ENCODE measurements at places on chromosomes 13 and 19. TPM values are rescaled to one million over a fixed set of nuclear protein-coding genes. Genes with fewer than 3 reads are reported as not detected.

- H3K27me3 ChIP-seq: no peaks in the 10 kb centered on the region
- H3K4me3 ChIP-seq: no peak overlapping the region
- H3K36me3 ChIP-seq: no peaks in the 10 kb centered on the region
- DNase-seq: no peak
- no peak overlapping the region for H3K27ac ChIP-seq
- no peaks in the 10 kb centered on the region for H3K4me1 ChIP-seq
Observed at GRCh38 chr13:80755910-80756309, 415.0 kb upstream of the SPRY2 start.

DNA sequence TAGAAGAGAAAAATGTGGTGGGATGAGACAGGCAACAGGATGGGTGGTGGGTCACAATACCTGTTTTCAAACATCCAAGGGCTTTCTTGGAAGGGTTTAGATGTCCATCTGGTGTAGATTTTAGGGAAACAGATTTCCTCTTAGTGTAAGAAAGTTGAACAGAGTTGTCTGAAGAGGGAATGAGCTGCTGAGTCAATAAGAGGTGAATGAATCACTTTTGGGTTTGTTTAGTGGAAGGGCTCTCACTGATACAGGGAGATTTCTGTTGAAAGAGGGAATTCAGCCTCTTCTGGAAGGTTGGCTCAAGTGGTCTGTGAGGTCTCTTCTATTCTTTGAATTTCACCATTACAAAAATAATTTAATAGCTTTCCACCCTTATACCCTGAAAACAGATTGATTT, 54.6 kb downstream of the LACC1 start:
- H3K27ac ChIP-seq: no peak overlapping the region
- H3K4me1 ChIP-seq: no peaks in the 10 kb centered on the region
- H3K4me3 ChIP-seq: no peak overlapping the region
- H3K36me3 ChIP-seq: no peaks in the 10 kb centered on the region
- no peaks in the 10 kb centered on the region for H3K27me3 ChIP-seq
- no peak for DNase-seq

DNA sequence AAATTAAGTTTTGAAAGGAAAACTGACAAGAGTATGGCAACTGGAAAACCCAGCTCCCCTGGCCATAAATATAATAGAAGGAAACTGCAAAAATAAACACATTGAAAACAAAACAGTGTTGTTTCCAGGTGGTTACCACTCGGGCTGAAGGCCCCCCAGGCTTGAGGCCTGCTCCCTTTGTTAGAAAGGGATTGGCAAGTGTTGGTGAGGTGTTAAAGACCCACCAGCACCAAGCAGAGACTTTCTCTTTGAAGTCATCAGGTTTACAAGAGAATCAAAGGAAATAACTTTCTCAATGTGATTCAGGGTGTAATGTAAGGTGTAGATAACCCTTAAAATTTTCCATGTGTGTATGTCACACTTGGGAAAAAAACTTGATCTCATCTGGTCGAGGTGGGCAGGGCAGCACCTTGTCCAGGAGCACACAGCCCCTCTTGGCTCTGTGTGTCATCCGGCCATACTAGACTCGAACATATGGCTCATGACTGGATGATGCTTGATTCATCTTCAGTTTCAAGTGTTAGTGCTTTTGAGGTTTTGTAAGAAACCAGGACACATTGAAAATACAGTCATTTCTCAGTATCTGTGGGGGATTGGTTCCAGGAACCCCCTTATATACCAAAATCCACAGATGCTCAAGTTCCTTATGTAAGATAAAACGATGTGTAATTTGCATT, 7.8 kb downstream of the ACTN4 start:
- no peak for DNase-seq
- no peak overlapping the region for H3K4me3 ChIP-seq
- H3K27ac ChIP-seq: peak overlapping the region; percentile 84
- H3K36me3 ChIP-seq: peaks cover 4% of the 10 kb centered on the region

GRCh38 chr19:6424939-6425731, 524 bp upstream of the KHSRP start:
- DNase-seq: peak; percentile 99
- H3K4me1 ChIP-seq: peaks cover 20% of the 10 kb centered on the region
- no peaks in the 10 kb centered on the region for H3K27me3 ChIP-seq
- H3K27ac ChIP-seq: peak overlapping the region; percentile 95
- H3K4me3 ChIP-seq: peak overlapping the region; percentile 23

GRCh38 chr13:30752201-30752797, 17.0 kb downstream of the ALOX5AP start:
- no peak overlapping the region for H3K4me3 ChIP-seq
- no peak overlapping the region for H3K27ac ChIP-seq
- H3K36me3 ChIP-seq: no peaks in the 10 kb centered on the region
- DNase-seq: no peak
- H3K27me3 ChIP-seq: no peaks in the 10 kb centered on the region

DNA sequence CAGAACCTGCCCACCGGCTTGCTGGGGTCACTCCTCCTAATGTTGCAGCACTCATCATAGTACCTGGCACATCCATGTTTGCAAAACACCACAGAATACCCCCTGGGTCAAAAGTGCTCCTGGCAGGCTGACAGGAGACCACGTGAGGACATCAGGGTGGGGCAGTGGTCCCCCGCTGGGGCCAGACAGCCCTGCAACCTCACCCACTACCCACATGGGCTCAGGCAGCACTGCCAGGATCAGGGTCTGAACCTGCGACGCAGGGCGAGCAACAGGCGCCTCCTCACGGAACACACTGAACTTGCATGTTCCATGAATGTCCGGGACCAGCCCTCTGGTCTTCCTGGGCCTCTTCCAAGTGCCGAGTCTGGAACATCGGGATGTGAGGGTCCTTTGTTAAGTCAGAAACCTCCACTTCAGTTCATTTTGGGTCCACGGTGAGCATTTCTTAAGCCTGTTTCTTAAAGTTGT, 1.4 kb upstream of the SLC7A9 start:
- H3K4me1 ChIP-seq: peaks cover 20% of the 10 kb centered on the region
- H3K36me3 ChIP-seq: no peaks in the 10 kb centered on the region
- no peak overlapping the region for H3K27ac ChIP-seq
- no peak for DNase-seq
- H3K4me3 ChIP-seq: no peak overlapping the region

- no peaks in the 10 kb centered on the region for H3K4me1 ChIP-seq
- H3K36me3 ChIP-seq: peaks cover 2% of the 10 kb centered on the region
- no peak for DNase-seq
- H3K27ac ChIP-seq: no peak overlapping the region
Observed at GRCh38 chr13:97379386-97379785, 54.6 kb upstream of the RAP2A start.

DNA sequence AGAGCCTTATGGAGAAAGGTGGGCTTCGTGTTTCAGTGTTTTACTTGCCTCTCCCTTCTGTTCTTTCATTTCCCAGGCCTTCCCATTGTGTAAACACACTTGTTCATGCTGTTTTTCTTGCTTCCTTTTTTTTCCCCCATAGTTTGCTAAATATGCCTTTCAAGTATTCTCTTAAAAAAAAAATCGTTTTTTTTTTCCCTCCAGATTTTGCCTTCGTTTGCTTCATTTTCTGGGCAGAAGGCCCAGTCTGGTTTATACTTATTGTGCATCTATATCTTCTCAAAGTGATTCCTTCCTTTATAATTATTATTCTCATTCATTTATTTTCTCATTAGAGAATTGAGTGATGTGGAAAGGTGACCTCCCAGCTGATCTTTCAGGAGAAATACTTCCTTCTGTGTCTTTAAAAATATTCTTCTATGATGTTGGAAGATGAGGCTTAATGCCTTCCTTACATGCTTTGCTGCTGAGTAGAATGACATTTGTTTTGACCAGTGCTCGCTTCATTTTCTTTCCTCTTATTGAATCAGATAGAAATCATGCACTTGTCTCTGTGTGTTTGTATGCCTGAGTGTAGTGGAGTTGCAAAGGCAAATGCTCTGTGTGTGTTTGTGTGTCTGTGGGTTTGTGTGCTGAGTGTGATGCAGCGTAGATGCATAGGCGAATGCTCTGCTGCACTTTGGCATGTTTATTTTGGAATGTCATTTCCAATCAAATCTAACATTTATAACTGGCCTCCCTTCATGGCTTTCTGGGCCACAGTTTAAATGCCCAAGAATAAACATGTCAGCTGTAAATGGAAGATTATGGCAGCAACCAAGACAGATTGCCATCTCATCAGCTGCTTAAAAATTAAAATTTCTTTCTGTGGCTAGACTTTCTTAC, 591.4 kb downstream of the FGF9 start:
- H3K36me3 ChIP-seq: no peaks in the 10 kb centered on the region
- no peak overlapping the region for H3K4me3 ChIP-seq
- H3K4me1 ChIP-seq: no peaks in the 10 kb centered on the region

GRCh38 chr19:34041925-34042521, 130.3 kb upstream of the LSM14A start:
- DNase-seq: peak; percentile 56
- H3K36me3 ChIP-seq: no peaks in the 10 kb centered on the region
- H3K27ac ChIP-seq: no peak overlapping the region
- H3K4me3 ChIP-seq: no peak overlapping the region
- no peaks in the 10 kb centered on the region for H3K27me3 ChIP-seq

DNA sequence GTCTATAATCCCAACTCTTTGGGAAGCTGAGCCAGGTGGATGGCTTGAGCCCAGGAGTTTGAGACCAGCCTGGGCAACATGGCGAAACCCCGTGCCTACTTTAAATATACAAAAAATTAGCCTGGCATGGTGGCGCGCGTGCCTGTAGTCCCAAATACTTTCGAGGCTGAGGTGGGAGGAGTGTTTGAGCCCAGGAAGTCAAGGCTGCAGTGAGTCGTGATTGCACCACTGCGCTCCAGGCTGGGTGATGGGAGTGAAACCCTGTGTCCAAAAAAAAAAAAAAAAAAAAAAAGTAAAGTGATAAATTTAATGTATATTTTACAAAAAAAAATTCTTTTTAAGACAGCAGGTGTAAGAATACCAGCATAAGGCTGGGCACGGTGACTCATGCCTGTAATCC, 17.6 kb downstream of the TMEM38A start:
- no peak overlapping the region for H3K27ac ChIP-seq
- H3K4me1 ChIP-seq: peaks cover 5% of the 10 kb centered on the region
- DNase-seq: no peak
- no peaks in the 10 kb centered on the region for H3K27me3 ChIP-seq

DNA sequence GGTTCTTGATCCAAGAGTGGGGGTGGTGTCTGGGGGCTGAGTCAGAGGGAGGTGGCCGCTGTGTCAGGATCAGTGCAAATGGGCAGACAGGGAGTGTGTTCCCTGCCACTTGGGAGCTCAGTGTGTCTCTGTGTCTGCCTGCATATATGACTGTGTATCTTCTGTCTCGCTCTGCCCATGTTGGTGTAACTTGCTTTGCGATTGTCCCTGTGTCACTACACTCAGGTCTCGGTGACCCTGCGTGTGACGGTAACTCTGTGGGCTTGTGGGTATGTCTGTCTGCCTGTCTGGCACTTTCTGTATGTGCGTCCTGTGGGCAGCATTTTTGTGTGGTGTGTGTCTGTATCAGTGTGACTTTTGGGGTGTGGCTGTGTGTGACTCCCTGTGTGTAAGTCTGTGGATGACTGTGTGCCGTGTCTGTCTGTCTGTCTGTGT, 8.2 kb upstream of the ERFL start:
- no peak overlapping the region for H3K4me3 ChIP-seq
- H3K27ac ChIP-seq: no peak overlapping the region
- 0 out of 2 replicates have a peak, but pooled peaks cover 2% of the 10 kb centered on the region for H3K4me1 ChIP-seq
- H3K27me3 ChIP-seq: no peaks in the 10 kb centered on the region
- no peak for DNase-seq

DNA sequence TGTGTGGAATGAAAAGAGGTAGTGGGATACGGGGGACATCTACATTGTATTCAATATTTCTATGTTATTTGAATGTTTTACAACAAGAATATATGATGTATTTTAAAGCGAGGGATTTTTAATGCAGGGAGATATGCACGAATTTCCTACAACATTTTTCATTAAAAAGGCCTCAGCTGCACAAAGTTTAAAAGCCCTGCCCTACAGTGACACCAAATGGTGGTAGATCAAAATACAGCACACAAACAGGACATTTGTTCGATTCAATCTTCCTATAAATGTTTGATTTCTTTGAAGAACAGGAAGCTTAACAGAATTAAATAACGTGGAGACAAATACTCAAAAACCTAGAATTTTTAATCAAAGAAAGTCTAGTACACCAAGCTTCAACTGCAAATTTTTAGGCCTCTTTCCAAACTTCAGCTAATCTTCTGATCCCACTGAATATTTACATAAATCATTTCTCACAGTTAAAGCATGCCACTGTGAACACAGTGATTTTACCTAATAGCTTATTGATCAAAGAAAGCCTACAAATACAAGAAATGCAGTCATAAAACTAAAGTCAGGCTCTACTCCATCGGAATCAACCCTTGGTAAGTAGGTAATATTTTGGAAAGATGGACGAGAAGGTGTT, 257.2 kb downstream of the DIAPH3 start:
- H3K27ac ChIP-seq: no peak overlapping the region
- no peaks in the 10 kb centered on the region for H3K36me3 ChIP-seq

- DNase-seq: no peak
- no peaks in the 10 kb centered on the region for H3K27me3 ChIP-seq
- peaks cover 99% of the 10 kb centered on the region for H3K4me1 ChIP-seq
- H3K27ac ChIP-seq: peak overlapping the region; percentile 75
- no peak overlapping the region for H3K4me3 ChIP-seq
- no peaks in the 10 kb centered on the region for H3K36me3 ChIP-seq
Observed at GRCh38 chr13:41608839-41609177, 151.5 kb downstream of the RGCC start.

DNA sequence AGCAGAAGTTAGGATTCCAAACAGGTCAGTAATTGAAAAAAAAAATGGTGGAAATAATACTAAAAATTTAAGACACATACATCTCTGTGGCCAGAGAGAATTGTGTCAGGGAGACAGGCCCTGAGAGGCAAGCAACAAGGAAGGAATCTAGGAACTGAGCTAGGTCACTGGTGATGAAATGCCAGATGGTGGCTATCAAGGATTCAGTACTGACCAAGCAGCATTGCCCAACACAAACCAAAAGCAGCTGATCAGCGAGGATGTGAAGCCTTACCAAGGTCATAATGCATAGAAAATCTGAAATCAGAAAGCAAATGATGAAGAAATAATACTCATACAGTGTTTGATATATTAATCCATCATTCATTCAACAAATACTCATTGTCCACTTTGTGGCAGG, 905.0 kb downstream of the GPC5 start:
- no peak overlapping the region for H3K4me3 ChIP-seq
- DNase-seq: no peak
- no peak overlapping the region for H3K27ac ChIP-seq
- H3K36me3 ChIP-seq: no peaks in the 10 kb centered on the region
- peaks cover 4% of the 10 kb centered on the region for H3K4me1 ChIP-seq

CLC gene
- total RNA-seq: not detected

PBX4 gene
- 3.6 TPM for total RNA-seq

SLC10A2 gene
- total RNA-seq: not detected

SLC6A16 gene
- total RNA-seq: 0.56 TPM

ZNF208 gene
- total RNA-seq: not detected

ZNF132 gene
- not detected for total RNA-seq

ZNF880 gene
- 1.8 TPM for total RNA-seq

All from Caco-2 (cell line).